ENCODE measurements at places on chromosomes 16 and 17.

DNA sequence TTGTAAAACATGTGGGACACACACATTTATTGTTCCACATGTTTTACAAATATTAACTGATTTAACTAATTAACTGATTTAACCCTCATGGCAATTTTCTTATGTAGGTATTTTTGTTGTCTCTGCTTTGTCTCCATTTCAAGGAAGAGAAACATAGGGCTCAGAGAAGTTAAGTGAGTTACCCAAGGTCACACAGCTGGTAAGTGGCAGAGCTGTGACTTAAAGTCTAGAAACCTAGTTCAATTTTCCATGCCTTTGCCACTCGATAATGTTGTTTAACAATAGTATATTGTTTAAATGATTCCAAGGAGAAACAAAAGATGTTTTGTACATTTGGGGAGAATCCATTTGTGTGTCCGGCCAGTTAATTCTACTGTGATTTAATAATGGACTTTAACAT is 284.1 kb upstream of the CDH5 start:
- no peak for DNase-seq

- DNase-seq = no peak
Measured at GRCh38 chr16:11836650-11837244, 14.6 kb downstream of the RSL1D1 start.

DNA sequence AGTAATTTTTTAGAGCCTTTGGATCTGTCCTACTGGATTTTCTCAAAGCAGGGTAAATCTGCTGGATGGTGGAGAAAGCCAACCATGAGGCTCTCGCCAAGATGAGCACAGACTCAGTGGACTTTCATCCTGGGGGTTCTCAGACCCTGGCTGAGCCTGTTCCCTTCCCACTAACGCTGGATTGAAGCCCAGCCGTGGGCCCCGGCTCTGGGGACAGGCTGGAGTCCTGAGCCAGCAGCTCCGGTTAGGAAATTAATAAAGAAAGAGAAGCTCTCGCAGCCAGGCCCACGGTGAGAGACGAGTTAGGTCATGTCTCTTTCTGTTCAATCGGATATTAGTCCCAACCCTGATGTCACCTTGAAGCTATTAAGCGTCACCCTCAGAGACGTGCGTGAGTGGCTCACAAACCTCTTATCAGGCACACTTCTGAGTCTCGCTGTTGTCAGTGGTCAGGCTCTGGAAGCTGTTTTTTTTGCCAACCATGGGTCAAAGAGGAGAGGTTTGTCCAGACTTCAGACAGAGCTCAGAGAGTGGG is 27.1 kb downstream of the MEOX1 start:
- no peak for DNase-seq

- DNase-seq = no peak
Measured at GRCh38 chr17:57697891-57698711, 47.0 kb downstream of the CCDC182 start.

DNA sequence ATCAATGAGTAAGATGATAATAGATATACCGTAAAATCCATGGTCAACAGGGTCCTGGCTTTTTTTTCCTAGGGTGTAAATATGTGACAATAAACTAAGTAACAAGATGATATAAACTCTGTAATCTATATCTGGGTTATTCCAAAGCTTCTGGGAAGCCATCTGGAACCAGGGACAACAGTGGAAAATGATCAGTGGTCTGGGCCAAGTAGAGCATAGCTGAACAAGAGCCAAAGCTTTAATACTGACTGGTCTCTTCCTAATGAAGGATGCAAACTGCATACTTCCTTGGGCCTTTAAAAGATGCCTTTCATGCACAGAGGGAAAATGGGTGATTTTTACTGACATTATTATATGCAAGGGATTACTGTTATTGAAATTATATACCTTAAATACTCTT is 8.9 kb downstream of the CA10 start:
- DNase-seq = no peak

- no peak for DNase-seq
Measured at GRCh38 chr17:44794851-44795413, 35.2 kb downstream of the GJC1 start.

DNA sequence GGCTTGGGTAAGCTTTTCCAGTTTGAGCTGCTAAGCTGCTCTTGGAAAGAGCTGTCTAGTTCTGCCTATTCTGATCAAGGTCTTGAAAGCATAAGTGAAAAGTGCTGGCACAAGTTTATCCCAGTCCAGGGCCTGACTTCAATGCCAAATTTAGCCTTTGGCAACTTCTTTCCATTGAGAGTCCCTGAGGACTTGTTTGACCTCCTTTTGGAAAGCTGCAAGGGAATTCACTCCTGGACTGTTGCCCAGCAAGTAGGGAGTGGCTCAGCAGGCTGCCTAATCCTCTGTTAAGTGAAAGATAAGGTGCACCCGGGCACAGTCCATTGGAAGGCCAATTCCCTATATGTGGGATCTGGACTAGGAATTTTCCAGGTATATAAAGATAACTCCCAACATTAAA is 16.0 kb upstream of the TANC2 start:
- peak; percentile 66 for DNase-seq

Data from T47D (cell line).